ENCODE measurements at places on chromosomes 16 and 17.

GRCh38 chr17:75869282-75870141 is 8.9 kb downstream of the TRIM47 start:
- DNase-seq = no peak

GRCh38 chr16:48124266-48124665 is 31.5 kb downstream of the ABCC12 start:
- no peak for DNase-seq

DNA sequence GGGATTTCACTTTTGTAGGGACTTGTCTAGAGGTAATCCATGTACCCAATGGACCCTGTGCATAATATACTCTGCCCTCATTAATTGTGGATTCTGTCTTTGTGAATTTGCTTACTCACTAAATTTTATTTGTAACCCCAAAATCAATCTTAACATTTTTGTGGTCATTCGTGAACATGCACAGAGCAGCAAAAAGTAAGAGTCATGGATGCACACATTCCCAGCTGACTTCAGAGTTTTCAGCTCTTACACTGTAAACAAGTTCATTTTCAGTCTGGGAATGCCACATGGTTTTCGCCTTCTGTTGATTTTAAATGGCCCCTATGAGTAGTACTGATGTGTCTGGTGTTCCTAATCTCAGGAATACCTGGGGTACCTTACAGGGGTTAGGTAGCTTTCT is 24.3 kb downstream of the TAC4 start:
- no peak for DNase-seq

GRCh38 chr17:4551796-4552525 is 3.2 kb downstream of the MYBBP1A start:
- DNase-seq = peak; percentile 70

GRCh38 chr17:43949781-43950180 is 4.0 kb downstream of the PYY start:
- DNase-seq = no peak

All from spleen (tissue), 13 donors.